ENCODE measurements at places on chromosomes 2 and 18.
A peak's percentile ranks its signal among the peaks of the same experiment; 100 is the strongest.

DNA sequence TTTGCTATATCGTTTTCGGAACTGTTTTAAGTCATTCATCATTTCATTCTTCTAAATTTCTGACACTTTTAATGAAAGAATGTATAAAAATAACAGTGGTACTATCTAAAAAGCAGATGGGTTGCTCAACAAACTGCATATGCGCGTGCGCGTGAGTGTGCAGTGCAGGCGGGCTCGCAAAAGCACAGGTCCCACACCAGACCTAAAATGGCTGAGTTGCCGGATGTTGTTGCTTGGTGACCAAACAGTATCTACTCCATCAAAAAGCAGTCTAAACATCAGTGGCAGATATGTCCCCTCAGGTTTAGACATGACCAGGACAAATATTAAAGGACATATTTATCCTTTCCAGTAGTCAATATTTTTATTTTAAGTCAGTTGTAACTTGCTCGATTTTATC, 5.1 kb downstream of the NOL4 start:
- peak; percentile 38 for DNase-seq

GRCh38 chr2:240162939-240163714, 22.7 kb upstream of the OTOS start:
- DNase-seq: no peak

GRCh38 chr18:58315041-58315440, 271.0 kb downstream of the NEDD4L start:
- no peak for DNase-seq

DNA sequence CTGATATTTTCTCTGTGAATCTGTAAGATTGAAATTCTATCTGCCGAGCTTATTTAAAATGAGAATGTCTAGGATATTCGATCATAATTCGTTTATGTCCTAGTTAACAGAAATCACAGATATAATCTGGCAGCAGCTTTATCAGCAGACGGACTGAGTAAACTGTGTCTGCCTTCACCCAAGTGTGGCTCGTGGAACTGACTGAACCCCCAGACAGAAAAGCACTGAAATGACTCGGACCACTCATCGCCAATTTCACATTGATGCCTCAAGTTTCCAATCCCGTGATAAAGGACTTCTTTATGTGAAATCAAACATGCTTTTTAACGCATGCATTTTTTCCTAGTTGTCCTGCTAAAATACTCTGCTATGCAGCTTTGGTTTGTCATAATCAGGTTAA, 15.9 kb downstream of the TNFRSF11A start:
- no peak for DNase-seq

DNA sequence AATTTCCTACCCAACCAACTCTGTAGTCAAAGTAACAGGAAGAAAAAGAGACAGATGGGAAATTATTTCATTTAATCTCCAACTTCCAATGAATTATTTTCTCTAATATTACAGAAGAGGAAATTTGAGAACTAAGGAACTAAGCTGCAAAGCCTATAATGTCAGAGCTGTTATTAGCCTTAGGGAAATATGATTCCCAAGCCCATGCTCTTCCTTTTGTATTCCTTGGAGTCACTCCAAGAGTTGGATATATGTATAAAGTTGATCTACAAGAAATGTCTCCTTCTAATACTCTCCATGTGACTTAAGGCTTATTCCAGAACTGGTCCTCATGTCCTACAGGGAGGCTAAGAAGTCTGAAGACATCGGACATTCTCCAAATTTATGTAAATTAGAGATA, 31.6 kb upstream of the VWC2L start:
- DNase-seq: no peak

- peak; percentile 90 for DNase-seq
Measured at GRCh38 chr18:986051-986450, 81.4 kb downstream of the ADCYAP1 start.

- DNase-seq: no peak
Measured at GRCh38 chr2:111659361-111660333, 224.3 kb downstream of the ANAPC1 start.

DNA sequence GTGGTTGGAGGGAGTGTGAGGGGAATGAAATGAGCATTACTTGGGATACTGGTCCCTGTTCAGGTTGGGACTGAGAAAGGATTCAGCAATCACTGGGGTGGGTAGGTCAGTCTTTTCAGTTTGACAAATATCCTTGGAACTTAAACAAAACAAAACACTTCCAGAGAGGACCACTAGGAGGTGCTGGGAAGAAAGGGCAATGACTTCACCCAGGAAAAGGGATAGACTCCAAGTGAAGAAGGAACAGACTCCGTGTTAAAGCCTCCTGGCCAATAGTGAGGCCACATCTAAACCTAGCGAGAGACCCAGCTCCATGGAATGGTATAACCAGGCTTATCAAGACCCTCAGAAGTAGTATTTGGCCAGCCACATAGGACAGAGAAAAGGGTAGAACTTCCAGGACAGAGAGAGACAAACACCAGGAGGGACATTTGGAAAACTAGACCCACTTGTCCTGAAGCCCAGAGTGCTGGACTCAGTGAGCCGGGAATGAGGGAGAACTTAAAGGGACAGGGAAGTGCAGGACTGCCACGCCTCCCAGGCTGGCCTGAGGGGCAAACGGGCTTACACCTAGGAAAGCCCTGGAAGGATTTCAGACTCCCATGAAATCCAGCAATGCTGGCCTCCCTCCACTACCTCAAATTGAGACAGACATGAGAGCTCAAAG, 19.6 kb upstream of the KCNG3 start:
- peak; percentile 50 for DNase-seq

DNA sequence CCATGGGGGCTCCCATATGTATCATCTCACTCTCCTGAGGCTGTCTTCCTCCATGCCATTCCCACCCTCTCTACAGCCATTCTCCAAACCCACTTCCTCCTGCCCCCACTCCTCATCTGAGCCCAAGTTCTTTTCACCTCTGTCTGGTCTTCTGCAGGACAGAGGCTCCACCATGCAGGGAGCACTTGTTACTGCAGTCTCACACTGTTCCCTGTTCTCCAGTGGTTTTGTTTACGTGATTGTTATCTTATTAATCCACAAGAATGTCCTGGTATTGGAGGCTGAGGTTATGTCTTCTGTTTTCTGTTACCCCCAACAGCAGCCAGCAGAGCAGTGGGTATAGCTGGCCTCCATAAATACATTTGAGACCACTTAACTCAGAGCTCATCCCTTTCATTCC, 51.4 kb downstream of the PAX8 start:
- DNase-seq: no peak

- no peak for DNase-seq
Measured at GRCh38 chr2:119279666-119280065, 56.0 kb downstream of the STEAP3 start.

- no peak for DNase-seq
Measured at GRCh38 chr2:9179572-9180201, 26.9 kb upstream of the ASAP2 start.

DNA sequence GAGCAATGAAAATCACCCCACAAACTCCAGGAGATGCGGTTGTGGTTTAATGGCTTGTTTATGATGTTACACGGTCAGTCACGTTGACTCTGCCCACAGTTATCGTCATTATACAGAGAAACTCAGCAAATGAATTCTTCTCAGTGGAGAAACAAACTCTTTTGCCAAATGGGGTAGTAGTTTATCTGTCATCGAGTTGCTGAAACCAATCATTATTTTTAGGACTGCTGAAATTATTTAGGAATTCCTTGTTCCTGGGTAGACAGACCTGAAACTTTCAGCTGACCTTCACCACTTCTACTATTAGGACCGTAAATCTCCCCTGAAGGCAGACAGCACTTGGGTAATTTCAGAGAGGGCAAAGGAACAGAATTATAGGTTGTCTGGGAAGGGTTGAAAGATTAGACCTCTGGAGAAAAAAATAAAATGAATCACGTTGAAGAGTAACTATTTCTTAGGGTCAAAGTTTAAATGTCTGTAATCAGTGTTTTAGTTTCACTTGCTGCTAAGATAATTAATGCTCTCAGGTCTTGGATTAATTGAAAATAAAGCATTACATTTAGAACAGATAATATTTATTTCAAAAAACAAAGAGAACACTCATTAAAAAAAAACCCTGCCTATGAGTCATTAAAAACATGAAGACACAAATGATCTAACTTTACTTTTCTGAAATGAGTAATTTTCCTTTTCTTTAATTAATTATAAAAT, 52.1 kb upstream of the LYPD6 start:
- DNase-seq: no peak

DNA sequence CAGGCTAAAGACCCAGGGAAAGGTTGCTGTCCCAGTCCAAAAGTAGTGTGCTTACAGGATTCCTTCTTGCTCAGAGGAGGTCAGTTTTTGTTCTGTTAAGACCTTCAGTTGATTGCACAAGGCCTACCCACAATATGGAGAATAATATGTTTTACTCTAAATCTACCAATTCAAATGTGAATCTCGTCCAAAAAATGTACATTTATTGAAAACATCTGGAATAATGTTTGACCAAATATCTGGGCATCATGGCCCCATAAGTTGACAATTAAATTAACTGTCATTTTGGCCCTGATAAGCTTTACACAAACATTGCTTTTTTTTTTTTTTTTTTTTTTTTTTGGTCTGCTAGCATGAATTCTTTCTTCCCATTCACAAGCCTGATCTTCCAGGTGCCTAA, 109.8 kb downstream of the CCDC178 start:
- no peak for DNase-seq

DNA sequence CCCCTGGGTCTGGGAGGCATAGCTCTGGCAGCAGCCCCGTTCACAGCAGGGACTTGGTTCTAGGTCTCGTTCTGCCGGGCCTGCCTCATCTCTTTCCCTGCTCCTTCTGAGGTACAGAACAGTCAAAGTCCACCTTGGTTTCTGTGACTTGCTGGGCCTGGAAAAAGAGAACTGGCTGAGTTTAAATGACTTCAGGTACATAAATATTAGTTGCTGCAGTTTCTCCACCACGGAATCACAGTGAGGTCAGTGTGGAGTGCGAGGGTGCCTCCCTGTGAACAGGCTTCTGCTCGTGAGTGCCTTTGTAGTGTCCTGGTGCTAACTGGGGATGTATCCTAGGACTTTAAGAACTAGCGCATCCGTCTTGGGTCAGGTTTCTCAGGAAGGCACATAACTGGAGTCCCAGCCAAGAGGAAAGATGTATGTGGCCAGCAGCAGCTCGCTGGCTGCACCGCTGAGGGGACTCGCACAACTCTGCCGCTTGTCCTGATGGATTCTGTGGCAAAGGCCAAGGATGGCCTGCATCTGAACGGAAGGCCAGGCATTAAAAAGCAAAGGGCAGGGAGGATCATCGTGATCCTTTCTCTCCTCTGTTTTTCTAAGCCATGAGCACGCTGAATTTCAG, 188.6 kb downstream of the SH3RF3 start:
- no peak for DNase-seq

- no peak for DNase-seq
Measured at GRCh38 chr2:3805201-3805939, 102.0 kb downstream of the DCDC2C start.

DNA sequence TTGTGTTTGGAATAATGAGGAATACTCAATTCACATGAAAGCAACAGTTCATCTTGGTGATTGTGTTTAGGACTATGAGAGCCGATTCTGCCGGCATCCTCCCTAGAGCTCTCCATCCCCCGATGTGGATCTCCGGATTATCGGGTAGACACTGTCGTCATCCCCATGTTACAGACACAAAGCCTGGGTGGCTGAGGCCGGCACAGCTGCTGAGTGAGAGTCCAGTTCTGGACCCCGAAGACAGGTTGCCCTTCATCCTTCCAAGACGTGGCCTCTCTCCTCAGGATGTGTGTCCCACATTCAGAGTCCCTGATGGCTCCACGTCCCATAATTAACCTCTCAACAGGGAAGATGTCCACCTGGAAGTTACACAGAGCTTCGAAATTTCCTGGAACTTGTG, 129.3 kb downstream of the HDAC4 start:
- DNase-seq: no peak

DNA sequence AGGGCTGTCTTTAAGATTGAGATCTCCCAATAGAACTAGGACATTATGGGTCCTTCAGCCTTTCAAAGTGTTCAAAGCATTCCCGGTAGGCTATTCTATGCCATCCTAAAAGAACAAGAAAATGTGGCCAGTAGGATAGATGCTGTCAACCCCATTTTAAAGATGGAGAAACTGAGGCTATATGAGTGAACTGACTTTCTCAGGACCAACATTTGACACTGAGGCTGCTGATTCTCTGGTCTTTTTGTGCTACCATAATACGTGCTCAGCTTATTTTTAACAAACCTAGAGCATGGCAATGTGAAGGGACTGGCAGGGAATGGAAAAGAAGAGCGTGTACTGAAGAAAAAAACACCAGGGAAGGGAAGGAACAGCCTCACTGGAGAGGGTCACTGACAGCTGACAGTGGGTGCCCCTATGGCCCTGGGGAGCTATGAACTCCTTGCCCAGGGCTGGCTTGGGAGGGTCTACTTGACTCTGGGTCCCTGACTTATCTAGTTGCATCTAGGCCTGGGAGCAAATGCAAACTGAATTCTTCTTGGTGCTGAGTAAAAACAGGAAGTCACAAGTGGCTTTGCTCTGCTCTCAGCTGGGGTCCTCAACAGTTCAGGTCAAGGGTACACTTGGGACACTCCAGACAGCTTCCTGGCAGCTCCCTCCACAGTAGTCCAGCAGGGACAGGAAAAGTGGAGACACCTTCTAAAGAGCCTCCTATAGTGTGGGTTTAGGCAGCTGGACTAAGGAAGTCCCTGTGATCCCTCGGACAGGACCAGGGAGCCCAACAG, 2.3 kb downstream of the CYRIA start:
- DNase-seq: no peak

DNA sequence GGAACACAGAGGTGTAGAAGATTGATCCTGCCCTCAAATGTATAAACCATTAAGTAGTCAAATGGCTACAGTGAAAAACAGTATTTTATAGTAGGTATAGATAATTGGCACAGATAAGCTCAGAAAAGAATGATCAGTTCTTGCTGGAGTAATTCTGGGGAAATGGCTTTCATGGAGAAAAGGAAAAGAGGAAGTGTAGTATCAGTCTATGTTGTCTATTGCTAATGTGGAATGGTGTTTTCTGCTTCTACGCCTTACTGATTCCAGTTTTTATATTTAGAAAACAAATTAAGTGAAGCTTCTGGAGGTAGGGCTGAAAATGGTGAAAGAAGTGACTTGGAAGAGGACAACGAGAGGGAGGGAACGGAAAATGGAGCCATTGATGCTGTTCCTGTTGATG, 22.2 kb downstream of the ZC3H15 start:
- DNase-seq: no peak

DNA sequence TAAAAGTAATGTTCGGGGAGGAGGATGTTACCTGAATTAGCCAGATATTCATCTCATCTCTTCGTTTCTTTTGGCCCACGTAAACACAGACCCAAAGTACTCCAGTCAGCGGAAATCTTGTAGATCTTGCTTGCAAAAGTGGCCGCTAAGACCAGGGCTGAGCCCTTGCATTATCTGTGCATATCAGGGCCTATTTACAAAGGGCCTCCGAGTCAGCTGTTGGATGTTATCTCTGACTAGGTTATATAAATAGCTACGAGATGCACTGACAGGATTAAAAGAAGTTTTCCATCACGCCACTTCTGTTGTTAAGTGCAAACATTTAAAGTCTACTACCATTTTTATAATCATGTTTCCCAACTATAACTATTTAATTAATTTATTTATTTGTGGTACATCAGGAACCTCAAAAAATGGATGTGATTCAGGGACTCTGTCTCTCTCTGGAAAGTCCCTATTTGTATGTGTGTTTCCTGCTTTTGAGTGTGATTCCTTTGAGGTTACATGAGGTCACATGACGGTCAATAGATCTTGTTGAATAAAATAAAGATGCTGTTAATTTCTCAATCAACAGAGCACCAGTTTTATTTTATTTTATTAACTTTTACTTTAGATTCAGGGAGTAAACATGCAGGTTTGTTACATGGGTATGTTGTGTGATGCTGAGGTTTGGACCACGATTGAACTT, 46.8 kb upstream of the MBOAT2 start:
- DNase-seq: no peak

GRCh38 chr2:215360596-215360995, 48.7 kb downstream of the ATIC start:
- DNase-seq: no peak

GRCh38 chr2:69013840-69014821, 1.2 kb downstream of the ANTXR1 start:
- DNase-seq: no peak

All from NCI-H146 (cell line).